Stimulated activated CD4-positive, alpha-beta T cell treated with anti-CD3 and anti-CD28 coated beads, Interleukin-4, amount 100 ng/mL, for 24 hours (primary cell): ENCODE measurements at places on chromosomes 3 and 15.

DNA sequence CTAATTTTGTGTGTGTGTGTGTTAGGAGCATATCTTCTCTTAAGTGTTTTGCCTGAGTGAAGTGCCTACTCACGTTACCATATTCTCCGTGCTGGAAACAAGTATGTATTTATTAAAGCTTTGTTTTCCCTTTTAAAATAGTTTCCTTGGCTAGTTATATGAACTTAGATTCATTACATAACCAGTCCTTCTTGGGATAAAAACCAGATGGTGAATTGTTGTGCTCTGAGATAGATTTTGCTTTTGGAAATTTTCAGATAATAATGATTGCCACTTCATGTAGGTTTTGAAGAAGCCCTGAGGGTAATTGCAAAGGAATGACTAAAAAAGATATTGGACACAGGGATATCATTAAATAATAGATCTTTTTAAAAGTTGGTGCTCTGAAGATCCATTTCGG is 390.2 kb upstream of the SGO1 start:
- no peak for DNase-seq

GRCh38 chr15:59160880-59161593 is 45.6 kb upstream of the LDHAL6B start:
- DNase-seq: peak; percentile 11

DNA sequence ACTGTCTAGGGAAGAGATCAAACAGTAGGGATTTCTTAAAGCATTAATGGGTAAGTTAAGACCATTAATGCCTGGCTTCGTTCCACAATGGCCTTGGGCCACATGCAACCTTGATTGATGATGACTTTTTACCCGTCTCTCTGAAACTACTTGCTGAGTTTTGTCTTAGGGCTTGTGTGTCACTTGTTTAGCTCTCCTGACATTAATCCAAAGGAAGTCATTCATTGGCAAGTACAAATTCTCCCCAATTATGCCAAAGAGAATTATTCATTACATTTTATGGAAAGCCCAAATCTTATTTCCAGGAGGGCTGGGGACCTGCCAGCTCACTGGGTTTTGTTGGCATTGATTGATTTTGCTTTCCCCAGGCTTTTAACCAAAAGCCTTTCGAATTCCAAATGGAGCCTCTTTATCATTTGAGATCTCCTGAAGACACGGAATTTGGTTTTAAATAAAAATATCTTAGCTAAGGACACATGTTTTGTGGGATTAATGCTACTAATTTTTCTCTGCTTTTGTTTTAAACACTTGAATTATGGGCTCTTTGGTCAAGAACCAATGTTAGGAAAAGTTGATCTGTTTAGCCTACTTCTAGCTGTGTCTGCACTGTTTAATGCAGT is 40.7 kb downstream of the SERPINI1 start:
- no peak for DNase-seq

GRCh38 chr3:170089862-170090600 is 52.2 kb downstream of the GPR160 start:
- DNase-seq: no peak

DNA sequence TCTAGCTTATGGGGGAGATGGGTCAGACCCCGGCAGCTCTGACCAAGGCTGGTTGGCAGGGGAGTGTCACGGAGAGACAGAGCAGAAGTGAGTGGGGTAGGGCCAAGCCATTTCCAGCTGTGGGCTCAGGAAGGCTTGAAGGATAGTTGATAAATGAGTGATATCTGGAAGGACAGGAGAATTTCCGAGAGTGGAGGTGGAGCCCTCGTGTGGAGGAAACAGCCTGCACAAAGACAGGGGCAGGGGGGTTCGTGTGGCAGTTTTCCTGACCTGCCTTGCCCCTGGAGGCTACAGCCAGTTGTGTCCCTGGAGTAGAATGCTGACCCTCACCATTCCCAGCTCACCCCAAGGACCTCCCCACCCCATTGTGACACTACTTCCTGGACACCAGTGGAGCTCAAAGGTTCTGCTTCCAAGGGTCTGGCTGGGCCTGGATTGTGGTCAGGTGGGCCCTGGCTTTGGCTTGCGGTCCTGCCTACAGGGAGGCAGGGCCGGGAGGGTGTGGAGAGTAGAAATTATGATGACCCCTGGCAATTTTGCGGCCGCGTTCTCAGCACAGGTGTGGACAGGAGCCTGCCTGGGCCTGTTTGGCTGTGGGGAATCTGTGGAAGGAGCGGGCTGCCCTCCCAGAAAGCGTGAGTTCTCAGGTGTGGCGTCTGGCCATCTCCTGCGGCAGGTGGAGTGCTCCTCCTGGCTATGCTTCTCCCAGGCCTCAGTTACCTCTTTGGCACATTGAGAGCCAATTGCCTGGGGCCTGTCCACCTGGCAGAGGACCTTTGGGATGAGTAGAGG is at the start of gene SLC22A14:
SLC22A14 (plus strand) TSS at position 400 of the 792 bp plus-strand sequence. CDS start 23,733 bp downstream, outside the sequence.
- DNase-seq: no peak

GRCh38 chr3:98962951-98963350 is 61.5 kb upstream of the DCBLD2 start:
- DNase-seq: no peak

DNA sequence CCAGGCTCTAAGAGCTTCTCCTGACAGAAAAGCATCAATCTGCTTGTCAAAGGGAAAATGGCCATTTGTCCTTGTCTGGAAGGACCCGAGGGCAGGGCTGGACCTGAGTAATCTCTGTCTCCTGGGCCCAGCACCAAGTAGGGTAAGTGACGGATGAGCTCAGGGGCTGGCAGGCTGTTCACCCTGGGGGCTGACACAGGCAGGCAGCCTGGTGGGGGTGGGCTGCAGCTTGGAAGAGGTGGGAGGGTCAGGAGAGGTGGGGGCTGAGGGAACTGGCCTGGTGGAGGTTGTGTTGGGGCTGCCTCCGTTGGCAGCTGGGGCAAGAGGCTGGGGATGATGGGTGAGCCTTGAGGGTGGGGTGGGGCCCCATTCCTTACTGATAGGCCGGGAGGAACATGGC is 42.3 kb upstream of the ADPGK start:
- DNase-seq: no peak

DNA sequence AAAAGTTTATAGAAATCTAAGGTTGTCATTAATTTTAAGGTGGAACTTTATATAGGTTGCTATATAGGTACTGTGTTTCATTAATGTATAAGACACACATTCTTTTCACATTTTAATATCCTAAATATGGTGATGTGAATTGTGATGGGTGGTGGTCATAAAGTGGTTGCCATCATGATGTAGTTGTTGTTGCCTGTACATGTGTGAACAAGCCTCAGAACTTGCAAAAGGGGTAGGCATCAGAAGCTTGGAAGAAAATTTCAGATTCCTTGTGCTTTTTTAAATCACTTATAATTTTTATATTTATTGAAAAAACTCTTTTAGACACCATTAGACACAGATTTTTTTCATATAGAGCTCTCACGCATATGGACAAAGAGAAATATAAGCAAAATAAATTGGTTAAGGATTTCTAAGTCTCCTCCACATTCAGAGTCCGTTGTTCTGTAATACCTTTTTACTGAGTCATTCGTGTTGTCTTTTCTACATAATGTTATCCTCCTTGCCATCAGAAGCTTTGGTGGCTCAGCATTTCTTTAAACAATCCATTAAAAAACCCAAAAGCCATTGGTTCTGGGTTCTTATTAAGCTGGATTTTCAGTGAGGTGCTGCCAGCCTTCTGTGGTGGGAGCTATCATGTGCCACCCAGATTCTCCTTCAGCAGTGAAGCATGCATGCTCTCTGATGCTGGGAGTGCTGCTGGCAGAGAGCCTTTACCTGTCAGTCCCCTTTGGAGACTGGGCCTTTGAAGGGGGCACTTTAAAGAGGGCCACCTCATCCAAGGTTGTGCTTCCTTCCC is 140.4 kb upstream of the GALNT15 start:
- no peak for DNase-seq
